D721Med (cell line): ENCODE measurements at places on chromosomes 2 and 18.

DNA sequence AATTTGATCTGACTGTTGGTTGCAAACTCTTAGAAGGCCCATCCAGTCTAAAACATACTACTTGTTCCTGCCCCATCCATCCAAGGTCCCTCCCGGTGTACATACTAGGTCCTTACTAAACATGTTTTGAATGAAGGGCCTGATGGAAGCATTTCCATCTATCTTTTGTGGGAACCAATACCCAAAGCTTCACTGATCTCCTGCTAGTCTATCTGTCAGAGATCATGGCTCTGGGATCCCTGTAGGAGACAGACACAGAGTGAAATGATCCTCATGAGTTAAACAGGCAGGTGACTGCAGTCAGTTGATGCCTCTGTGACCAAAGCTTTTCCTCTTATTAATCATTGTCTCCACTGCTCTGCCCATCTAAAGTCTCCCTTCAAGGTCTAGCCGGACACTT is 115.0 kb downstream of the ST6GAL2 start:
- no peak for DNase-seq

DNA sequence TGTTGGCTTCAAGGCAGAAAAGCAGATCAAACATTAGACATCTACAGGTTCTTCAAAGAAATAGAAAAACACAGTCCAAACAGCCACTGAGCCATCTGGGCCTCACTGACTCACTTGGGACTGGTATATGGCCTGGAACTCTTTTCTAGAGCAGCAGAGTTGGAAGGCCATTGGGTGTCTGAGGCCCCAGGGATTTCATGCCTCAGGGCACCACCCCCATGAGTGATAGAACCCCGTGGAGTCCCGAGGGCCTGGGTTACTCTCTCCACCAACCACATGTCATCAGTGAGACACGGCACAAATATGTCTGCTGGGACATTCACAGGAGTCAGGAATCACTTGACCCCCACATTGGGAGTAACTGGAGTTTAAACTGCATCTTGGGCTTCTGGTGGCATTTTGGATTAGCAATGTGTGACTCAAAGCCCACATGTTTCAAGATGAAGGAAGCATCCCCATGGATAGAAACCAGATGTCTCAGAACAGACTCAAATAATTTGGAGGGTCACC is 44.0 kb downstream of the CAPN13 start:
- no peak for DNase-seq

DNA sequence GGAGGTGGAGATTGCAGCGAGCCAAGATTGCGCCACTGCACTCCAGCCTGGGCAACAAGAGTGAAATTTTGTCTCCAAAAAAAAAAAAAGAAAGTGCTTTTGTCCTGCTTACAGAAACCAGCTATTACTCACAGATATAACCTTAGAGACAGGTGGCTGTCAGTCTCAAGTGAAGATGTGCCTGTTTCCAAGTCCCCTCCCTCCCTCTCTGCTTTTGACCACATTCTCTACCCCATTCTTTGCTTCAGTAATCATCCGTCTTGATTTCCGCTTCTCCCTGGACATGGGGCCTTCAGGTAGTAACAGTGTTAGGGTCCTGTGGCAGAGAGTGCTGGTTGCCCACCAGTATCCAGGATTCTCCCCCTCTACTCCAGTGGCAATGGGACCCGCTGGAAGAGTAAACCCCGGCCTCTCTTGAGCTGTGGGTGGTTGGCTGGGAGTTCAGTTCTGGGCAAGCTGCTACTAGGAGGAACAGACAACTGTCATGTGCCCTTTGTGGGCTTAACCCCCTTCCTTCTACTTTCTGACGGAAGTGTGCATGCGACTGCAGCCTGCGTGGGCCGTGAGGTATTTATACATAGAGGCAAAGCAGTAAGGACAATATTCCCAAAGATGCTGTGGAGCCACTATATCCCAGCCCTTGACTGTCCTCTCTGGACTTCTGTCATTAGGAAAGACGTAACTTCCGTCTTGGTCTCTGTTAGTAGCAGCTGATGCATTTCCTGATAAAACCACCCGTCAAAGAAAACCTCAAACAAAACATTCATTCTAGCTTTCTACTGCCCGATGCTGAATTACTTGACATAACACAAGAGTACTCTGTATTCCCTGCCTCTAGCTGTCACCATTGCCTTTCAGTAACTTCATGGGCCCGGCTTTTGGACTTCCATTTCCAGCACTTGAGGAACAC is 17.8 kb downstream of the PDCL3 start:
- no peak for DNase-seq

- no peak for DNase-seq
These were observed 97.6 kb upstream of the SLC39A10 start for GRCh38 chr2:195559431-195559914.

DNA sequence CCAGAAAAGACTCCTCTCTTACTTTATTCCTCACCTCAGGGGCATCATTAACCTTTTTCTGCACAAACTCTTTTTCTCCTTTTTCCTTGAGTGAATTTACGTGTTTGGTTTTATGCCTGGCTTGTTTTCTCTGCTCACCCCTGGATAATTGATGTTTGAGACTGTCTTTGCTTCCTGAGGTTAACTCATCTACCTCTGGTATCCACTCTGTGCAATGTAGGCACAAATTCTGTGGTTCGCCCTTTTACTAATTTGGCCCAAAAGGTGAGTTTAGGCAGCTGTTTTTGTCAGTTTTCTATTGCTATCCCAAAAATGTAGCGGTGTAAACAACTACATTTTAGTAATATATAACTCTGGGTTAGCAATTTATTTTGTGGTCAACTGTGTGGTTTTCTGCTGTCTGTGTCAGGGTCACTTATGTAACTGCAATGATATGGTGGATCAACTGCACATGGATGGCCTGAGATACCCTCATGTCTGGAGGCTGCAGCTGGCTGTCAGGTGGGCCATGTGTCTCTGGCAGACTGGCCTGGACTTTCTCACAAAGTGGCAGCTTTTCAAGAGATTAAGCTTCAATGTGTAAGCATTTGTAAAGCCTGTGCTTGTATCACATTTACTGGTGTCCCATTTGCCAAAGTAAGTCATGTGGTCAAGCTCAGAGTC is 329.7 kb downstream of the FSIP2 start:
- no peak for DNase-seq

DNA sequence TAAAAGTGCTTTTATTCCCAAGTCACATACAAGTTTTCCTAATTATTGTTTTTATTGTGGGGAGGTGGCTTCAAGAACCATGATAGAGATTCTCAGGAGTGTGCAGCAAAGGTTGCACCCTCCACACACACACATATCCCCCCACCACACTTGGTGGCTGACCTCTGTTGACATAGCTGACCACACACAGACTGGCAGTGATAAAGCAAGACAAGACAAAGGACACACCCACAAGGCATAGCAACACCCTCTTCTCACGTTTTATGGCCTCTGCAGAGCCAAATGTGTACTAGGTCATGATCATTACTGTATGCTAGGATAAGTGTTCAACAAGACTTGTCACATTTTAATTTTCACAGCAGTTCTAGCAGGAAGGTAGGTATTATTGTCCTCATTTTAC is 143.0 kb upstream of the EPC2 start:
- DNase-seq, result no peak

DNA sequence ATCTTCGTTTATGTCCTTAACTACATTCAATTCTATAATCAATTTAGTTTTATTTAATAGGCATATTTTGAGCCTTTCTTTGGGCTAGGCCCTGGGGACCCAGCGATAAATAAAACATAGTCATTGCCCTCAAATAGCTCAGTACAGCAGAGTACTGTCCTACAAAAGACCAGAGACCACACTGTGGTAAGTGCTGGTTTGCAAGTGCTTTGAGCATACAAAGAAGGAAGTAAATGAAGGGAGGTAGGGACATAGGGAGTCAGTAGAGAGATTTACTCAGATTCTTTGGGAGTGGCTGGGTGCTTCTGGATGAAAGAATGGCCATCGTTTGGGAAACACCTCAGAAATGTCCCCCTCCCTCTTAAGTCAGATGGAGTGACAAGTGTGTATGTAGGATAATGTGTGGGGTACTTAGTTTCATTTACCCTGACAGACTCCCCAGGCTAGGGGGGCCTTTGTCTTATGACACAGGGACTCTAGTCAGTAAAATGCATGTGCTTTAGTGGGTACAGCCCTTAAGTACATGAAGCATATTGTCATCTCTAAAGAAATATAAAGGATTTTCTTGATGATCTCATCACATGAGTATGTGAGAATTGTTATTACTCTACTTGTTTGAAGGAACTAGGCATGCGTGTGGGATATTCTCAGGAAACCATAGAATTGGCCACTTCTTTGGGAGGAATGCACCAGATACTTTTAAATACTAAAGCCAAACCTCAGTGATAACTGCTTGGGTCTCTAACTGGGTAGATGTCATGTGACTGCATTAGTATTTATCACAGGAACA is 35.1 kb downstream of the MAPRE2 start:
- no peak for DNase-seq

- DNase-seq, result no peak
These were observed 32.8 kb downstream of the FAM178B start for GRCh38 chr2:96953611-96953978.

- no peak for DNase-seq
These were observed 21.1 kb downstream of the TMEM182 start for GRCh38 chr2:102782933-102783332.

GRCh38 chr2:219247678-219248642 is 2.7 kb downstream of the STK16 start:
- DNase-seq, result no peak

GRCh38 chr2:222960126-222960525 is 91.9 kb upstream of the KCNE4 start:
- DNase-seq, result no peak

DNA sequence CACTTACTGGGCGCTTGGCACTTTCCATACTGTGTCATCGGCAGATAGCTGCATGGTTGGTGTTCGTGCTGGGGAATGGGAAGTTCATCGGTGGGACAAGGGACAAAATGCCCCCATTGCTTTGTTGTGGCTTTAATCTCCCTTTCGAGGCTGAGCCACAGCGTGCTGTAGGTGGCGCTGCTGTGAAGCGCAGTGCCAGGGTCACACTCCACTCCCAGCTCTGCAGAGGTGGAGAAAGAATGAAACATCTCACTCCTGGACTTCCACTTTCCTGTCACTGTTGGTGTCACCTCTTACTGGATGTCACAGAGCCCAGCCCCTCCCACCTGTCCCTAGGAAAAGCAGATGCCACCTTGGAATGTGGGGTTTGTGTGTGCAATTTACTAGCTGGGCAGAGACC is 8.7 kb downstream of the TYMS start:
- no peak for DNase-seq

DNA sequence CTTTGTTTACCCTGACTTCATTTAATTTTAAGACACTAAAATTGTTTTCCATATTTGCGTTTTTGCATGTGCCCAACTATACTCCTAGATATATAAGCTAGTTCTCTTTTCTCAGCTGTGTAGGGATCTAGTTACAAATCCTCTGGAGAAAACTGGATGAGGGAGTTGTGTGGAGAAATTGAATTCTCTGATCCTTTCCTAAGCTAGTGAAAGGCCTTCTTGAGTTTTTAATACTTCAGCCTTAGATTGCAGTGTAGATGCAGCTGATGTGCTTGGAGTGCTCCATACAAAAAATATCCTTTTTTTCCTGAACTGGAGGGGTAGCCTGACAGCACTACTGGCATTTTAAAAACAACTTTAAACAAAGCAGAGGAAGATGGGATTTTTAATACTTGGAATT is 8.6 kb upstream of the MTX2 start:
- no peak for DNase-seq

DNA sequence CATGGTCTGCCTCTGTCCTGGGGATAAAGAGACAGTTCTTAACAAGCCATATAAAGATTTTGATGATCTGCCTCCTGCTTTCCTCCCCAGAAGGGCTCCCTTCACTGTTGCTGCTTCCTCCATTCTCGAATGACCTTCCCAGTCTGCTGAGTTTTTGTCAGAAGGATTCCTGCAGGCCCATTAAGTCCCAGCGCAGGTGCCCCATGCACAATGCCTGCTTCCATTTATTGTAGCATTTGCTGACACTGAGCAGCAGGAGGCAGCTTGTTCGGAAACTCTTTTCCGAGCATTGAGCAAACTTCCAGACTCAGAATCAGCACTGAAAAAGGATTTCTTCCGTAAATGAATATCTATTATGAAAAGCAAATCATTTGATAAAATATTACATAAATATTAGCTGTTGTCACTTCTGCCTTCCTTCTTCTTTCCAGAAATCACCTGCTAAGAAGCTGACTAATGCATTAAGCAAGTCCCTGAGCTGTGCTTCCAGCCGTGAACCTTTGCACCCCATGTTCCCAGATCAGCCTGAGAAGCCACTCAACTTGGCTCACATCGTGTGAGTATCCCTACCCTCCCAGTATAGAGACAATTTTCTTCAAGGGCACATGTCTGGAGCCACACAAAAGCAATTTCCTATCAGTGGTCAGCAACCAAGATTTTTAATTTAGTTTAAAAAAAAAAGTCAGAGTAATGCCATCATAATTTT is 110.4 kb downstream of the DTNA start:
- no peak for DNase-seq

DNA sequence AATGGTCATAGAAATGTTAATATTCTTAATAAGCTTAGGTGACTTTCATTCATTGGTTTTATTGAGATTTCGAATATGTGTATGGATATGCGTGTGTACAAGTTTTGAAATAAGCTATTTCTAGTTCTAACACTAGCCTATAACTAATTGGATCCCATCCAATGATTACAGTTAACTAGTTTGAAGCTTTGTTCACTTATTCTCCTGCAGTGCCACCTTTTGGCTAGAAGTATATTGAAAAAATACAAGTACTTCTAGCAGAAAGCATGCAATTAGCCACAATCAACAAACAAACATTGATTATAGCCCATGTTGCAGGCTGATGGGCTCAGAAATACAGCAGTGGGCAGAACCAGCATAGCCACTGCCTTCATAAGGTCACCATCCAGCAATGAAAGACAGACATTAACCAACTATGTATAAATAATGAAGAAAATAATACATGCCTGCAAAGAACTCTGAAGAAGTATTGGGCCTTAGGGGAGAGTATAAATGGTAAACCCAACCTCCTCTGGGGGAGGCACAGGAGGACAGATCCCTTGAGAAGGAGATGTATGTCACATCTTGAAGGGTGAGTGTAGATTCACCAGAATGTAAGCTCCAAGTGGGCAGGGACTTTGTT is 5.1 kb upstream of the PIEZO2 start:
- no peak for DNase-seq

GRCh38 chr2:174682007-174682577 is 82.2 kb downstream of the CHRNA1 start:
- DNase-seq, result peak; percentile 26

DNA sequence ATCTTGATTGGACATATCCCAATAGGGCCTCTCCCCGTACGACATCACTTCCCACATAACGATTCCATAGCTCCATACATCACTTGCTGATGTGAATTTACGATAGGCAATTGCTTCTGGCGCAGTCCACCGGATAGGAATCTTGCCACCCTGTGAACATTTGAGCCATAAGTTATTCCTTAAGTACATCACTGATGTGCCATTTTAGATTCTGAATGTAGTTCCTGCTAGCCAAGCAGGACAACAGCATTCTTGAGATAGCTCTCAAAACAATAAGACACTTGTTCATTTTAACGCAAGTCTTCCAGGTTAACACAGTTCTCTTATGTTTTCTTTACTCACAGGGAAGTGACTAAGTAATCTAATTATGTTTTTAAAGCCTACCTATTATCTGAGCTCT is 138.0 kb downstream of the EPHA4 start:
- DNase-seq, result no peak
